ENCODE measurements at places on chromosomes 3 and 15.

GRCh38 chr15:71111181-71111565 is 4.1 kb upstream of the THSD4 start:
- DNase-seq, result no peak

DNA sequence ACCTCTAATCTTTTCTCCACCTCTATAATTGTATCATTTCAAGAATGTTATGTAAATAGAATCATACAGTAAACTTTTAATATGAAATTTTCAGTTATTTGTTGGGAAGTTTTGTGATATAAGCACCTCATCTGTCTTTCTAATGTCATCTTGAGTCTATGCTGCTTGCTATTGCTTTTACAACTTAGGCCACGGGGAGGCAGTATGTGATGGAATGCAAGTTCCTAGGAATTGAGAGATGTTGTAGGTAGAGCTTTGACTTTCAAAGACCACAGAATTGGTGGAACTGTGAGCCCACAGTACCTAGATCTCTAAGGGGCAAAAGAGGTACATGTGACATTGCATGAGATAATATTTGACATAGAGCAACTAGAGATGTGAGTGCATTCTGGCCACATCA is 328.3 kb downstream of the MFSD1 start:
- DNase-seq, result no peak

GRCh38 chr15:42710662-42711061 is 26.3 kb downstream of the CDAN1 start:
- DNase-seq, result no peak

GRCh38 chr3:177145381-177145780 is 51.9 kb downstream of the TBL1XR1 start:
- DNase-seq, result no peak

DNA sequence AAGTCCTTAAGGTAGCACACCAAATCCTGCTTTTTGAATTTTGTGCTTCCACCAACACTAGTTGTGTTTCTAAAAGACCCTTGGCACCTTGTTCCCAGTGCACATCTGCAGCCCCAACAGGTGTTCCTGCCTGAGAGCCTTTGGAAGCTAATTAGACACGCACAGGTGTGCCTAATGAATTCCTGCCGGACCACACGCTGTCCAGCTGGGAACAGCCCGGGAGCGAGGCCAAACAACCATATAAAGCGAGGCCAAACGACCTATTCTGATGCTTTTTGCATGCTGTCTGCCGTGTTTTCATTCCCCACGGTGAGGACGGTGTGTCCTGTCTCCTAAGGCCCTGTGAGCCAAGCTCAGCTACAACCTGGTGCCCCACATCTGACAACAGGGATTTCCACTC is 99.5 kb downstream of the ATG7 start:
- no peak for DNase-seq

DNA sequence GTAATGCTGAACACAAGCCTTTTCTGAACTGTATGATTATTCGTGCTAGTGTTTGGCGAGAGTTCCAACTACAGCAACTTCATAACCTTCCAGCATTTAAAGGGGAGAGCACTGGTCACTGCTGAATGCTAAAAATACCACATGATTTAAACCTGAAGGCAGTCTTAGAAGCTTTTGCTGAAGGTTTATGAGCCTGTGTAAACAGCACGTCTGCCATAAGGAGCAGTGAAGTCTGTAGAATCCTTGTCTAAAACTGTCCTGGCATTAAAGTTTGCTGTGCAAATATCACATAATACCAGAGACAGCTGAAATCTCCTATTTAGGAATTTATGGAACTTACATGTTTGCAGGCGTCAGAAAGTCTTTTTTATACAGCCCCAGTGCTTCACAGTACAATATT is 5.9 kb downstream of the SATB1 start:
- no peak for DNase-seq

GRCh38 chr15:95086531-95087252 is 855.3 kb downstream of the MCTP2 start:
- DNase-seq, result no peak

GRCh38 chr3:129648391-129648790 is 41.9 kb upstream of the PLXND1 start:
- DNase-seq, result no peak

- DNase-seq, result no peak
These were observed 126.7 kb upstream of the SAMMSON start for GRCh38 chr3:69872783-69873378.

DNA sequence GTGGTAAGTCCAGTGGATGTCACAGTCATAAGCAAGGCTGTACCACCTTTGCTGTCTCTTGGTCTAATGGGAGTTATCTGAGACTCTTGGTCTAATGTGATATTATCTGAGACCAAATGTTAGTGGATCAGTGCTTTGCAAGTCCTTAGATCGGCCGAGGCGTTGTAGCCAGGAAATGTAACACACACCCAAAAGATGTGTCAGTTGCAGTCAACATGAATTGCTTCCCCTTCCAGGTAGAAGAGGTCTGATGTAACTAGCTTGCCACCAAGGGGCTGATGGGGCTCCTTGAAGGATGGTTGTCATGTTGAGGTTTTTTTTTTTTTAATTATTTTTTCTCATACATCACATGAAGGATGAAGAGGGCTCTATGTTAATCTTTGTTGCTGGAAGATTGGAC is 45.4 kb upstream of the RAF1 start:
- DNase-seq, result no peak

- no peak for DNase-seq
These were observed 43.8 kb upstream of the FGD5 start for GRCh38 chr3:14775011-14775410.

- no peak for DNase-seq
These were observed 142.7 kb upstream of the DPPA4 start for GRCh38 chr3:109480014-109480413.

DNA sequence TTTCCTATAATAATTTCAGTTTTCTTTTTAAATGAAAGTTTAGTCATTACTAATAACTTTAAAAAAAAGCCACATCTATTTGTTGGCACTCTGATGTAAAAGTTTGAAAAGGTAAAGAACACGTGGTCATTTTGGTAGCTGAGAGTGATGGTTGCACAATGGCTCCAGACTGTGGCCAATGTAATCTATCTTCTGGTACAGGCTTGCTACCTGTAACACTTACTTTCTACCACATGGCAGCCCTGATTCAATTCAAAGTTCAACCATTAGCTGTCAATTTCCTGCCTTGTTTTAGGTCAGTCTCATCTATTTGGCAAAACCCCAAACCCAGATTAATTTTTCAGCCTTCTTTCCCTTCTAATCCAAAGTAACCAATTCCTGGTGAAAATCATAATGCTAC is 126.1 kb downstream of the TUSC7 start:
- DNase-seq, result no peak

DNA sequence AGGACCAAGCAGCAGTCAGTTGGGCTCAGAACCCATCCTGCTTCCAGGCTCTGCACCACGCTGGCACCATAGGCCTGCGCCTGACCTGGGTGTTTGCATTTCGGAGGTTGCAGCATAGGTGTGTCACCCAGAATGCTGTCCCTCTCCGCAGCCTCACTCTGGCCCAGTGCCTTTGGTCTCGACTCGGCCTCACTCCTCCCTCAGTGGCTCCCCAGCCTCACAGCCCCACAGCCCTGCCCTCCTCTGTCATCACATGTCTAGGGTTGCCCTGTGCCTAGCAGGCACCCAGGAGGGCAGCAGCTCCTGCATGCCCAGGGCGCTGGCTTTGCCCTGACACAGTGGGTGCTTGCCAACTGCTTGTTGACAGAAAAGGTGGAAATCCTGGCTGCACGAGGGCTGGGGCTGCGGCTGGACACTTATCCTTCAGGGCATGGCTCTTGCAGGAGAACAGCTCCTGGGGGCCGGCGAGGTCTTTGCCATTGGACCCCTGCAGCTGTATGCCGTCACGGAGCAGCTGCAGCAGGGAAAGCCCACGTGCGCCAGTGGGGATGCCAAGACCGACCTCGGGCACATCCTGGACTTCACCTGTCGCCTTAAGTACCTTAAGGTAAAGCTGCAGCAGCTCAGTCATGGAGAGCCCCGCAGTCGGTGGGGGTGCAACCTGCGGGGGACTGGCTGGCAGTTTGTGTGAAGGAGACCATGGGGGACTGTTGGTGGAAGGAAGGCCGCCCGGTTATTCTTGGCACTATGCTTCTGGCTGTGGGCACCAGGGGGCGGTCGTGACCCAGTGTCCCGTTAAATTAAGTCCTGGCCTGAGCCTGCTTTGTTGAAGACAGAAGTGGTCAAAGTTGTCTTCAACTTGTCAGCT is 16.2 kb downstream of the NISCH start:
- no peak for DNase-seq

DNA sequence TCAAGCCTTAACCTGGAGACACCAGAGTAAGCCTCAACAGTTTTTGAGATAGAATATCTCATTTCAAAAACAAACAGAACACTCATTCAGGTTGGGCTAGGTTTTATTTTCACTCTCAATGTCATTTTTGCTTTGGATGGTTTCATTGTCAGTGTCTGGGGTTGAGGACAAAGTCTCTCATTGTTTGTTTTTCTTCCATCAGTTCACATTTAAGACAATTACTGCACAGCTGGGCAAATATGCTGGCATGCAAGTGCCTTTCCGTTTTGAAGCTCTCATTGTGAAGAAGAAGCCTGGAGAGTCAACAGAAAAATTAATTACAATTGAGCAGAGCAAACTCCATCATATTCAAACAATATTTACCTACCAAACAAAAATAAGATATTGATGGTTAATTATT is 1050.0 kb downstream of the TBL1XR1 start:
- DNase-seq, result no peak

DNA sequence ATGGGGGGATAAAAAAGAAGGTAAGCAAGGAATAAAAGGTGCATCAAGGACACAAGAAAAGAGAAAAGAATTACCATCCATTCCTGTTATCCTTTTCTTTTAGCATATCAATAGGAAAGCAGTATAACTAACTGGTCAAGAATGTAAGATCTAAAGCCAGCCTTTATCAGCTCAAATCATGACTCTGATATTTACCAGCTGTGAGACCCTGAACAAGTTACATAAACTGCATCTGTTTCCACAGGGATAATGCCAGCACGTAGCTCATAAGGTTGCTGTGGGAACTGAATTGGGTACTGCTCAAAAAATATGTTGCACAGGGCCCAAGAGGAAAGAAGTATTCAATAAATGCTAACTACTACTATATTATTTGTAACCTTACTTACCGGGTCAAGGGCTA is 1092.2 kb upstream of the CFAP20DC start:
- DNase-seq, result no peak

DNA sequence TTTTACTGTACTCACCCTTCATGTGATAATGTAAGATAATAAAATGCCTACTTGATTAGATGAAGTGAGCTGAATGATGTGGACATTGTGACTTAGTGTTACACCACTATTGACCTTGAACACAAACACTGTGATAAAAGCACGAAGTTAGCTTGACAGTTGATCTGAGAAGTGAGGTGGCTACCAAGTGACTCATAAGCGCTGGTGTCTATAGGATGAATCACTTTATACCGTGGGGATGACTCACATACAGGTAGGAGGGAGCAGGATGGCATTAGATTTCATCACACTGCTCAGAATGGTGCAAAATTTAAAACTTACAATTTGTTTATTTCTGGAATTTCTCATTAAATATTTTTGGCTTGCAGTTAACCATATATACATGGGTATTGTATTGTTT is 174.7 kb upstream of the CNTN3 start:
- DNase-seq, result no peak

- DNase-seq, result no peak
These were observed 1.4 kb upstream of the MUC13 start for GRCh38 chr3:124935794-124936542.

GRCh38 chr3:127815001-127815400 is 7.3 kb downstream of the MGLL start:
- DNase-seq, result no peak

DNA sequence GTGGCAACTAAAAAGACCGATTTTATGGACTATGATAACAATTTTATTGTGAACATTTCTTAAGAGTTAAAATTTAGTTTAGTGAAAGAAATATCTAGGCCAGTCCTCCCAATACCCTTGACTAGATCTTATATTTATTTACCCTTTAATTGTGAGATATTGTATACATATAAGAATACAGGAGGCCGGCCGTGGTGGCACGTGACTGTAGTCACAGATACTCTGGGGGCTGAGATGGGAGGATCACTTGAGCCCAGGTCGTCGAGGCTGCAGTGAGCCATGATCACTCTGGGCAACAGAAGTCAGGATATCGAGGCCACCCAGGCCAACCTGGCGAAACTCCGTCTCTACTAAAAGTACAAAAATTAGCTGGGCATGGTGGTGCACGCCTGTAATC is 756 bp upstream of the RMDN3 start:
- no peak for DNase-seq

DNA sequence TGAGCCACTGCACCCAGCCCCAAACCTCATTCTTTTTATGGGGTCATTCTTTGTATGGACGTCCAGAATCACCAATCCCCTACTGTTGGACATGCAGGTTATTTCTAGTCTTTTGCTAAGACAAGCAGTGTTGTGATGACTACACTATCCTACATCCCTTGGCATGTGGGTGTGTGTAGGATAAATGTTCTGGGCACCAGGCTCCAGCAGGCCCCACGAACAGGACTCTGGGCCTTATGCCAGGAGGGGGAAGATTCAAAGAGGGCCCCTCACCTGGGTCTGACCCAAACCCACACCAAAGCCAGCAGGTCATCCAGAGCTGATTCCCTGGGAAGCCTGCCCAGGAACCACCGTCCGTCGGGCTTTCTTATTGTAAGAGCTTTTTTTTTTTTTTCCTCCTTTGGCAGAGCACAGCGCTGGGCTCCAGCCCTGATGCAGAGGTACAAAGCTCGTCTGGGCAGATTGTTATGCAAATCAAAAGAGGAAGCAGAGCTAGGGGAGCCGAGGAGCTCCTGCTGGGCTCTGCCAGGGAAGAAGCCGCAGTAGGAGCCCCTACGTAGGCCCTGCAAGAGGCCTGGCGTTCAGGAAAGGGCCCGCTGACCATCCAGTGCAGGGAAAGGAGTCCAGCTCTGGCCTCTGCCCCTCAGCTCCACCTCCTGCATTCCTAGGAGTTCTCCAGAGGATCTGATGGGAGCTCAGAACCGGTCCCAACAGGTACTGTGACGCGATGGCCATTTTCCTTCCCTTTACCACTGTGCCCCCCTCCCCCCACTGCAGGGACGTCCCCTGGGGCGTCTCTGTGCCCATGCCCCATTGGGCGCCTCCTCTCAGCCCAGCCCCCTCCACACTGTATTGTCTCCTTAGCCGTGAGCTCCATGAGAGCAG is 29.0 kb upstream of the FURIN start:
- DNase-seq, result no peak

DNA sequence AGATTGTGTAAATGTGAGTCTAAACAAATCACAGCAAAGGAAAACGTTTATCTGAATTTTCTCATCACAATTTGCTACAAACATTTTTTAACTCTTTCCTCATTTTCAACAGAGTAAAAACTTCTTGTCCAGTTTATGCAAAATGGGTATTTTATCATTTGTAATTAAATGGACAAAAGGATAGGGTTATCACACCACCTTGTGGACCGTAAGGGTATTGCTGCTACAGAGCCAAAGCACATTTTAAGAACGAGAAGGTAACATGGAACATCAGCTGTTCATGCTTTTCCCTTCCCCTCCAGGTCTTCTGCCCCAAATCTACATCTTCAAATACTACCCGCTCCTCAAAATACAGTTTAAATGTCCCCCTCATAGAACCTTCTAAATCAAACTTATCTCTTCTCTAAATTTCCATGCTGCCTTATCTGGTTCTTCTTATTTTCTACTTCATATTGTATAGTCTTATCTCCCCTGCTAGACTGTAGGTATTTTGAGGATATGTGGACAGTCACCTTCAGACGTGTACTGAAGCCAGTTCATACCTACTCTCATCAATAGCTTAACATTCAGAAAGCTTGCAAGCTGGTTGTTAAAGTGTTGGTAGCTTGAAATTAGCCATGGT is 12.8 kb upstream of the SETMAR start:
- DNase-seq, result peak; percentile 10

All from stimulated activated CD8-positive, alpha-beta memory T cell treated with anti-CD3 and anti-CD28 coated beads, Interleukin-4, amount 100 ng/mL, for 1 hour (primary cell).